NCI-H2029 (cell line): ENCODE measurements at places on chromosomes 3 and 15.

GRCh38 chr3:147200545-147200944 lies 205.8 kb downstream of the ZIC4 start:
- DNase-seq = no peak

- no peak for DNase-seq
Measured at GRCh38 chr15:65796610-65797078, 4.6 kb upstream of the DENND4A start.

GRCh38 chr3:65671004-65671403 lies 367.7 kb downstream of the MAGI1 start:
- DNase-seq = no peak

DNA sequence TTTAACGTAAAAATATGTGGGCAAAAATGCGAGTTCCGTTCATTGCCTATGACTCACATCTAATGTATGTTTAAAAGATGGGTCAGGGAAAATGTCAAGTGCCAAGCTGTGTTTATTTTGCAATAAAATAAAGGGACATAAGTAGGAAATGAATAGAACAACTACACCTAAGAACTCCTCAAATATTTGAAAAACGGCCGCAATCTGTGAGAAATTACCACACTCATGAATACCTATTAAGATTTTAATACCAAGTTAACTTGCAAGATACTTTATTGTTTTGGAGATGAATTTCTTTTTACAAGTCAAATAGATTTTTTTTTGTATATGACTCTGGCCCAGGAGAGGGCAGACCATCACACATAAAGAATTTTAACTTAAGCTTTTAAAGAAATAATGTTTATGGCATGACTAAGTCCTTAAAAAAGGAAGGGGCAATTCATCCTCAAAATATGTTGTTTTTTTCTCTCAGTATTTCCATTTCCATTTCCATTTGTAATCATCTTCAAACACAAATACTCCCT lies 152.7 kb downstream of the SUCNR1 start:
- DNase-seq = peak; percentile 19

DNA sequence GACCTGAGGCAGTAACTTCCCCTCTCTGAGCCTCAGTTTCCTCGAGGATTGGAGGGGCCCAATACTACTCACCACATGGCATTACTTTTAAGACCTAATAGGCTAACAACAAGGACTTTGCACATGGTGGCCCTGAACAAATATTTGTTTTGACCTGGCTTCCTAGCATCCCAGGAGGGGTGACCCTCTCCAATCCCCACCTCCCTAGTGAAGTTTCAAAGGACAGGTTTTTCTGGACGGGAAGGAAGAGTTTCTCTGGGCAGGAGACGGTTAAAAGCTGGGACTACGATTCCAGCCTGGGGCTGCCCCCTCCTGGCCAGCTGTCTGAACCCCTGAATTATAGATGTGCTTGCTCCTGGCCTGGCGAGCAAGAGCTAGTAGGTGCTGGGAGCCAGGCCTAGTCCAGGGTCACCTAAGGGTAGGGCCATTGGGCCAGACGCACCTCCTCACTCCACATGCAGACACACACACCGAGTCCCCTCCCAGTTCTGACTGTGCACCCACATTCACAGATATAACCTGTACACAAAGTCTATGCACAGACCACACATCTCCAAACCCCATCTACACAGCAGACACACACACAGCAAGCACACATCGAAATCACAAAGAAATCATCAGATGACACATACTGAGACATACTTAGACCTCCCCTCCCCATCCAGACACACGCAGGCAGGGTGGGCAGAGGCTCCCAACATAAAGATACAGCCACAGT lies 2.7 kb upstream of the ISL2 start:
- DNase-seq = no peak

- no peak for DNase-seq
Measured at GRCh38 chr15:82165948-82166376, 96.6 kb downstream of the EFL1 start.

- peak; percentile 59 for DNase-seq
Measured at GRCh38 chr3:138474163-138474562, 39.7 kb downstream of the ESYT3 start.

DNA sequence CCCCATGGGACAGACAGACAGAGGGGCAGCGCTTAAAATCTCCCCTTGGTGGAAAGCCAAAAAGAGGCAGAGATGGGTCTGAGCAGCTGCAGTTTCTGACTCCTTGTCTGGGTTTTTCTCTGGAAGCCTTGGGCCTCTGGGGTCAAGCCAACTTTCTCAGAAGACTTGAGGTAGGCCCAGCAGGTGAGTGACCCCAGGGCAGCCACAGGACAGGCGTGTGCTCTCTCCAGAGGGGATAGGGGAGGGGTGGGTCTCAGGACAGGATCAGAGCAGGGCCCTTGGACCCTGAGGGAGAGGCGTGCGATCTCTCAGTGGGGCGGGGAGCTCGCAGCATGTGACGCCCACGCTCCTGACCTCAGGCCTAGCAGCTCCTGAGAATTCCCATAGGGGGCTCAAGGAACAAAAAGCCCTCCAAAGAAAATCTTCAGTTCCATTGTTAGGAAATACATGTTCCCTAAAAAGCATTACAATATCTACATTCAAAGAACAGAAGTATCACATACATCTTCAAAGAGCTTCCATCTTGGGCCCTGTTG lies 34.6 kb upstream of the DUSP7 start:
- no peak for DNase-seq

GRCh38 chr3:111571907-111572460 lies 23.2 kb downstream of the ZBED2 start:
- DNase-seq = no peak

- peak; percentile 75 for DNase-seq
Measured at GRCh38 chr3:9600597-9600996, 47.0 kb upstream of the LHFPL4 start.

- DNase-seq = no peak
Measured at GRCh38 chr15:57651445-57651844, 55.1 kb upstream of the POLR2M start.

- no peak for DNase-seq
Measured at GRCh38 chr3:107450254-107450893, 72.4 kb upstream of the BBX start.

- DNase-seq = no peak
Measured at GRCh38 chr3:118544458-118544857, 490.2 kb downstream of the IGSF11 start.

DNA sequence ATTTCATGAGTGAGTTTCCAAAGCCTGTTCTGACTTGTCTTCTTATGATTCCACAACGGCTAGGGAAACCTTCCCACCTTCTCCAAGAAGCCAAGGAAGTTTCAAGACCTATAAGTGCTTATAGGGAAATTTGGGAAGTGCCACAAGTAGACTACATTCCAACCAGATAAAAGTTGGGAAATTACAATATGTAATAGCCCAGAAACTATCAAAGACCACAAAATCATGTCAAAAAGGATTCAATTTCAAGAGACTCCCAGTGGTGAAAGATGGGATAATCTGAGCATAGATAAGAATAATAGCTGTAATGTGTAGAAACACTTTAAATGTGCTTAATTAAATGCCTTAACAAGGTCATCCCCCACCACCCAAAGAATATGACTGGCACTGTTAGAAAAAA lies 169.2 kb upstream of the SLC2A2 start:
- DNase-seq = no peak

- DNase-seq = no peak
Measured at GRCh38 chr3:110932567-110932966, 139.0 kb upstream of the NECTIN3 start.

DNA sequence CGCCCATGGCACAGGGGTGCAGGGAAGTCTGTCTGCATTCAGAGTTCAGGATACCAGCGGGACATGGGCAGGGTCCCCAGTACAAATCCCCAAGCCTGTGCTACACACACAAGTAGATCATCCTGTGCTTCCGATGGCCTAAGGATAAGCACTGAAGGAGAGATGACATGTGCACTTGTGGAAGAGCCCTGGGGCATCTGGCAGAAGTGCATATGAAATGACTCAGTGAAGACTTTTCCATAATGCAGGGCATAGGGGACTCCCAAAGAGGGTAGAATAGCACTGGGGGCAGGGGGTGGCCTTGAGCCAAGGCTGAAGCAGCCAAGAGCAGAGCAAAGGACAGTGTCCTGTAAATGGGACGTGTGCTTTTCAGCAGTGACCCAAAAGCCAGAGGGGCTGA lies 22.9 kb downstream of the ADAMTS17 start:
- no peak for DNase-seq

DNA sequence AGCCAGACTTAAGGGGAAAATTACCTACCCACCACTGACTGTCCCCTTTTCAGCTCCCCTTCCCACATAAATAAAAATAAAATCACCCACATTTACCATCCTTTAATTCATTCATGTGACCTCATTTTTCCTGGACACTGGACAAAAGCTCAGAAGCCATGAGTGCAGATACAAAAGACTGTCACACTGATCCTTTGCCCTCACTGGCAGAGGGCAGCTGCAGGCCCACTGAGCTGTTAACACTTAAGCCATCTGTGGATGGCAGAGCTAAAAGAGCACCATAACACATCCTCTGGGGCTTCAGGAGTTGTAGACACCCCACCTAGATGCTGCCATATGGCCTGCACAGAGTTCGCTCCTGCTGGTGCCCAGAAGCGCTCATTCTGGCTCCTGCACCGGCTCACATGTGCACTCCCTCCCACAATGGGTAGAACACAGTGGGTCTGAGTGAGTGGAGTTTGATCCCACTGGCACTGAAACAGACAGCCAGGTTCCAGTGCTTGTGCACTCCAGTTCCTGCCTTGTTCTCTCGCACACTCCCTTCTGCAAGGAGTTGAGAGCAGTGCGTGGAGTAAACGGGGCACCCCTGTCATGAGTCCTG lies 38.8 kb downstream of the EDC3 start:
- no peak for DNase-seq

DNA sequence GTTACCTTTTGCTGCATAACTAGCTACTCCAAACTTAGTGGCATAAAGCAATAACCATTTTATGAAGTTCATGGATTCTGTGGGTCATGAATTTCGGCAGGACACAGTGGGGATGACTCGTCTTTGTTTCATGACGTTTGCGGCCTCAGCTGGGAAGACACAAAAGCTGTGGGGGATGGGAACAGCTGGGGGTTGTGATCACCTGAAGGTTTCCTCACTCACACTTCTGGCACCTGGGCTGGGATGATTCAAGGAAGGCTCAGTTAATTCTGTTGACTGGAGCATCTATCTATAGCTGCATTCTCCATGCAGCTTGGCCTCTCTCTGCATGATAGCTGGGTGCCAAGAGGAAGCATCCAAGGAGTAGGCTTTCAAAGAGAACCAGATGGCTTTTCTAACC lies 332.8 kb downstream of the ULK4 start:
- no peak for DNase-seq

- peak; percentile 15 for DNase-seq
Measured at GRCh38 chr15:71455107-71455506, 339.8 kb downstream of the THSD4 start.

DNA sequence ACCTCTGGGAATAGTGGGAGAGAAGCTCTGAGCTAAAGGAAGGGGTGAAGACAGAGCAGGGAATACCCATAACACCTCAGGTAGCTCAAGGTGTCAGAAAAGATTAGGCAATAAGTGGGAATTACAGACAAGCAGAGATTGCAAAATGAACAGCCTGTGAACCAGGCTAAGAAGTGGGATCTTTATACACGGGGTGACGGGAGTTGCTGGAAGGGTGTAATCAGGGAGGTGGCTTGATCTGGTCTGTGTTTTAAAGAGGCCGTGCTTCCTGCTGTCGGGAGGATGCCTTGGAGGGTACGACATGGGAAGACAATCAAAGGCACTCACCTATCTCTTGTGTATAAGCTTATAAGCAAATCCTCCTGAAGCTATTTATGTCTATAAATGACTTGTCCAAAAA lies 216.3 kb downstream of the CLSTN2 start:
- no peak for DNase-seq

DNA sequence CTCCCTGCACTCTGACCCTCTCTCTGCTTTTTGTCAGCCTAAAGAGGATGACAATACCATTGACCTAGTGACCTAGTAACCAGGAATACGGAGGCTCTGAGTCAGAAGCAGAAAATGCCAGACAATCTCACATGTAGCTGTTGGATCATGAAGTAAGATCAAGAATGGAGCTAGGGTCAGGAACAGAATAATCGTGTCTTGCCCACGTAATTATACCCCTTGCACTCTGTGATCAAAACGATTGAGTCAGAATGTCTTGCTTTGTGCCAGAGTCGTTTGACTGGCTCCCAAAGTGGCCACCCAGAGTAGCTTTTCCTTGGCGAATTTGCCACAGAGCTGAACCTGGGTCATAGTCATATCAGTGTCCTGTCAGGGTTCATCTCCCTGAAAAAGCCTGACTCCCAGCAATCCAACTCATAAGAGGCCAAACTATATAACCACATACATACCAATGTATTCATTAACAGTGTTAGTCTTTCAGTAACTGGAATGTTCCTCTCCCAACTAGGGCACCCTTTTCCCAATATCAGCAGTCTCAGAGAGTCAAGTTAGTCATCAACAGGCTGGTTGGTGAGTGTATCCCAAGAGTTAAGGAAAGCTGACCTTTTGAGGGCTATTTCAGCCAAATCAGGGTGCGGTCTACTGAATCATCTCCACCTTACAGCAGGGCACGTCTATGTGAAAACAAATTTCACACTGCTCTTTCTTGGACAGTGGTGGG lies 5.0 kb upstream of the CDV3 start:
- no peak for DNase-seq

DNA sequence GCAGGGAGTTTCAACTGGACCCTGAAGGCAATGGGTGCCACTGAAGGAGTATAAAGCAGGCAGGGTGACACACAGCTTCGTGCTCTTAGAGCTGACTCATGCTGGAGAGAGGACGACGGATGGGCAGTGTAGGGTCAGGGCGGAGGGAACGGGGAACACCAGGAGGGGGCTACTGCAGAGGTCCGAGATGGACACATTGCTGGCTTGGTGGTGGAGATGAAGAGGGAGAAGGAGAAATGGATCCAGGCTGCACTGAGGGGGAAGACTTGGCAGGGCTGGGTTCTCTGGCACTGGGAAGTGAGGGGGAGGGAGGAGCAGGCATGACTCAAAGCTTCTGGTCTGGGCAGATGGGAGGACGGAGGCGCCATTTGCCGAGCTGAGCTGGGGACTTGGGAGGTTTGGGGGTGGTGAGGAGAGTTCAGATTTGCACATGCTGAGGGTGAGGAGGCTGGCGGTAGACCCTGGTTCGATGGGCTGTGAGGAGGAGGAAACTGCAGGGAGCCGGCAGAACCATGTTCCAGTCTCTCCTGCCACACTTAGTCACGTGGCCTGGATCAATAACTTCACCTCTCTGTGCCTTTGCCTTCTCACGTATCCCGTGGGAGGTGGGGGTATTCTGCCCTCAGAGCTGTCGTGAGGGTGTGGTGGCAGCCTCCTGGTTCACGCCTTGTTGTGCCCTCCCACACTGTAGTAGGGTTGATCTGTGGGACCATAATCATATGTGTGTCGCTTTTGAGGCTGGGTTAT lies 4.6 kb upstream of the KCTD6 start:
- no peak for DNase-seq
